ENCODE measurements at places on chromosomes 2 and 18.

- no peak for DNase-seq
These were observed 38.7 kb downstream of the REEP1 start for GRCh38 chr2:86298411-86299390.

DNA sequence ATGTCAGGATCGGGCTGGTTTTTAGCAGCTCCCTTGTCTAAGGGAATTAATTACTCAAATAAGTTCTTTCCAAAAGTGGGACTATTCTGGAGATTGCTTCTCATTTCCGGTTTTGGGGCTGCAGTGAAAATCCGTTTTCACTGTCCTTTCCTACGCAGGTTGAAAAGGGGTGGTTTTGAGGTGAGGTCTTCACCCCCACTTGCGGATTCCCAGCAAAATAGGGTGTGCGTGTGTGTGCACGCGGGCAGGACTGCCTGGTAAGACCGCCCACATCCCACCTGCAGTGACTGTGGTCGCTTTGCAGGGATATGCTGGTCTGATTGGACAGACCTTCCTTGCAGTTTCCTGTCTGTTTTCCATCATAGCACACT lies 472 bp upstream of the PLEKHM3 start:
- no peak for DNase-seq

DNA sequence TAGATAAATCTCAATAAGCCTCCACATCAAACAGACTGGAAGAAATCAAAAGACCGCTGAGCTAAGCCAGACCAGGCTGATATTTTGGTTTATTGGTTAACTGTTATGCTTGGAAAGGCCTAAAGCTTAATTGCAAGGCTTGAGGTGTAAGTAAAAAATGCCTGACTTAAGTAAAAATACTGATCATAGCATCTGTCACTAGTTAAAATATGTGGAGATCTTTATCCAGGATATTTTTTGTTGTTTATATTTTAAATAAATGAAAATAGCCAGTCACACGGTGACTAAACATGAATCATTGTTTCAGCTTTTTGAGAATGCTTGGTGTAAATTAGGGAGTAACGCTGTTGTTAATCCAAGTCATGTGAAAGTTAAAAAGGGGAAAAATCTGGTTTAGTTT lies 127.9 kb downstream of the THADA start:
- DNase-seq: no peak

DNA sequence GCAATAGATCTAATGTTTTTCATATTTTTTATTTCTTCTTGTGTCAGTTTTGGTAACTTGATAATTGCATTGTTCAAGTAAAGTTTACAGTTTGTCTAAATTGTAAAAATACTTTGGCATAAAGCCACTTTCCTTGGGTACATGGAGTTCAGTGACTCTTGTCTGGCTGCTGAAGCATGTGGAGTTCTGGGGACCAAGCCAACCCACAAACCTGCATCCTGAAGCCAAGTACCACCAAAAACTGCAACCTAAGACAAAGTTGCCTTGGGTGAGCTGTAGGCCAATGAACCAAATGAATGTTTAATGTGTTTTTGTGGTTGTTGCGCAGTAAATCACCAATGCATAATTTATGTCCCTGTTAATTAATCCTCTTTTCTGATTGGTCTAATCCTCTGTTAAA lies 872.6 kb downstream of the BCL11A start:
- DNase-seq: no peak

GRCh38 chr2:127084611-127085316 lies 22.2 kb downstream of the BIN1 start:
- DNase-seq: no peak

DNA sequence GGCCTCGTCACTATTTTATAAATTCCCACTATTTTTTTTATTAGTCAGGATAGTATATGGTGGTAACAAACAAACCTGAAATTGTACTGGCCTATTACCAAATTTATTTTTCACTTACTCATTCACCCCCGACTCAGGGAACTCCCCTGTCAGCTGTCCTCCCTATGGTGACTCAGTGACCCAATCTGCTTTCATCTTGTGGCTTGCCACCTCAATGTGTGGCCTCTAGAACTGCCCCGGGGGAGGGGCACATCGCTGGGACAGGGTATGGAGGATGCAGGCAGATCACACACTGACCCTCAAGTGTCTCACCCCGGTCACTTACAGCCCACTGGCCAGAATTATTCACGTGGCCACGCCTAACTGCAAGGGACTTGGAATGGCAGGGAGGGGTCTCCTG lies 71.6 kb downstream of the ACTR2 start:
- peak; percentile 80 for DNase-seq

GRCh38 chr2:240896871-240897692 lies 1.1 kb upstream of the MAB21L4 start:
- no peak for DNase-seq
